Esophagus squamous epithelium (tissue), 5 donors: ENCODE measurements at places on chromosomes 16 and 17.

- DNase-seq = no peak
Measured at GRCh38 chr16:89324056-89325010, 106.8 kb downstream of the ZNF778 start.

GRCh38 chr16:77761204-77761603 is 27.2 kb upstream of the VAT1L start:
- no peak for DNase-seq

GRCh38 chr16:29784901-29785500 is 5.5 kb upstream of the KIF22 start:
- DNase-seq = no peak

DNA sequence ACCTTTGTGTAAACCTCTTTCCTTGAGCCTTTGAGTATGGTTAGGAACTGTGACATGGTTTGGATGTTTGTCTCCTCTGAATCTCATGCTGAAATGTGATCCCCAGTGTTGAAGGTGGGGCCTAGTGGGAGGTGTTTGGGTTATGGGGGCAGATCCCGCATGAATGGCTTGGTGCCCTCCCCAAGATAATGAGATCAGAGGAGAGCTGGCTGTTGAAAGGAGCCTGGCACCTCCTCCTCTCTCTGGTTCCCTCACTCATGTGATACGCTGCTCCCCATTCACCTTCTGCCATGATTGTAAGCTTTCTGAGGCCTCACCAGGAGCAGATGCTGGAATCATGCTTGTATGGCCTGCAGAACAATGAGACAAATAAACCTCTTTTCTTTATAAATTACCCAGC is 1110.2 kb downstream of the CDH11 start:
- DNase-seq = no peak

- no peak for DNase-seq
Measured at GRCh38 chr16:1494129-1494640, 1.0 kb downstream of the TELO2 start.

DNA sequence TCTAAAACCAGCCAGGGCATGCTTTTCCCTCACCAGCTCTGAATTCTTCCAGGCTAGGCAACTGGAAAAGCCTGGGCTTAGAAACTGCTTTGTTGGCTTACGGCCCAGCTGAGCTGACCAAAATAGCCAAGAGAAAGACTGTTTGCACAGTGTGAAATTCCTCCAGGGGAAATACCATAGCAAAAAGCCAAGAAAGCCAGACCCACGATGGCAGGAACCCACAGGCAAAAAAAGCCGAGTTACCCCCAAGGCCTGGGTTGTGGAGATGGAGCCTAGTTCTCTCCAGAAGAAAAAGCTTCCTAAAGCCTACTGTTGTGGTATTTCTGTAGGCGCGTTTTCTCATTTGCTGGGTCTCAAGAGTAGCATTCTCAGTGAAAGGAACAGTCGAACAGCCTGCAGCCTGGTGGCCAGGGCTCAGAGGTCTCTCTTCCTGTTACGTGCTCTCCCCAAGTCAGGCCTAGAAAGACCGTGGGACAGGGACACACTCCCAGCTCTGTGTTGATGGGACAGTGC is 9.2 kb downstream of the SP2 start:
- no peak for DNase-seq

- DNase-seq = no peak
Measured at GRCh38 chr17:77264617-77265230, 124.0 kb downstream of the SEC14L1 start.

DNA sequence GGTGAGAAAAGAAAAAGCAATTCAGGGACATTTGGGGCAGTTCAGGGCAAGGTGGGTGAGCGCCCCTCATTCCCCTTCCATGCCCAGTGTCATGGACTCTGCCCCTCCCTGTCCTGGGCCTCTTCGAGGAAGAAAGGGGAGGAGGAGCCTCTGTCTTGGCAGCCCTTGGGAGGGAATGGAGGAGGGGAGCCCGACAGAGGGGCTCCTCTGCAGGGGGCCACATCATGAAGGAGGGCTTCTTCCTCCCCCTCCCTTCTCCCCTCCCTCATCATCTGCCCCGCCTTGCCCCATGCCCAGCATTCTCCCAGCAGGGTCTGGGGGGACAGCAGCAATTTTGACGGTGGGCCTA is 33.2 kb upstream of the TAC4 start:
- no peak for DNase-seq

- no peak for DNase-seq
Measured at GRCh38 chr17:48293319-48294019, 136.5 kb downstream of the SKAP1 start.

DNA sequence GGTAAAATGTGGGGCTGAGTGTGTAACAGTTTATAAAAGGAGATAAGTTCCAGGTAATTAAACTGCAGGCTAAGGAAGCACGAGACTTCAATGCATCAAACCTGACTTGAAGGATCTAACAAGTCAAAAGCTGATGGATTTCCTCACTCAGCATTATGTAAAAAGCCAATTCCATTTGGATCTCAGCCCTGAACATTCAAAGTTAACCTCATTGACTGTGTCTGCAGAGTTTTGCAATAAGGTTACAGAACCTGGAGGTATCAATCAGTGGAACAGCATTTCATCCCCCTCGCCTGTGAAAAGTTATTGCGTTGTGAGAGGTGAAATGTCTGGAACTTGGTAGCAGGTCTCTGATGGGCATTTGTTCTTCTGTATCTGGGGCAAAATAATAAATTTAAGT is 317.8 kb downstream of the GRIN2A start:
- no peak for DNase-seq

DNA sequence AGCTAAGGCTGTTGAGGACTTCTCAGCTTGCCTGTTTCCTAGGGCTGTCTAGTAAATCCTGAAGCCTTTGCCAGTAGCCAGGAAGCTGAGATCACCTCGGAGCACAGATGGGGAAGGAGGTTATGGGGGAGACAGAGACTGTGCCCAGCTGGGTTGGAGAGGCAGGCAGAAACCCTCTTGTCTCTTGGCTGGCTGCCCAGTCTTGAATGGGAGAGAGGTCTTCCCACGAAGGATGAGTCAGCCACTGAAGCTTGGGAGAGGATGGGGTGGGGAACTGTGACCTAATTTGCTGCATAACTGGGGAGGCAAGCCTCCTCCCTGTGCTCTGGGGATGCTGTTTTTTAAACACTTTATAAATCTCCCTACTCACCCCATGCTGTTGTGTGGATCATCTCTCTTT is 69.8 kb downstream of the SHISA9 start:
- DNase-seq = no peak

GRCh38 chr16:1217526-1217925 is 7.5 kb downstream of the TPSG1 start:
- no peak for DNase-seq

- no peak for DNase-seq
Measured at GRCh38 chr17:42760652-42761581, at the start of gene RAMP2. RAMP2 (plus strand) TSS chr17:42761227; CDS start chr17:42761262, 35 bp downstream.

DNA sequence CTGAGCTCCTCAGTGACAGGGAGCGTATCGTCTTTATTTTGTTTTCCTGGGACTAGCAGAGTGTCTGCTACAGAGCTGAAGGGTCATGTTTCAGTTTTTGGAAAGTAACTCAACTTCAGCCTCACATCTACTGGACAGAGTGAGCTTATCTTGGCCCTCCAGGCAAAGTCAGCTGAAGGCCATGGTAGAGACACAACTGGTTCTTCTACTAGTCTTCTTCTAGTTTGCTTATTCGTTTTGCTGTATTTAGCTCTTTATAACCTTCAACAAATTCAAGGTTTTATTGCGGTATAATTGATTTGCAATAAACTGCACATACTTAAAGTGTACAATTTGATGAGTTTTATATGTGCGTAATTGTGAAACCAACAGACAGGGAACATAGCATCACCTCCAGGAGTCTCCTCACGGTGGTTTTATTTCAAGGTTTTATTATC is 6.1 kb upstream of the PRKCA start:
- no peak for DNase-seq

DNA sequence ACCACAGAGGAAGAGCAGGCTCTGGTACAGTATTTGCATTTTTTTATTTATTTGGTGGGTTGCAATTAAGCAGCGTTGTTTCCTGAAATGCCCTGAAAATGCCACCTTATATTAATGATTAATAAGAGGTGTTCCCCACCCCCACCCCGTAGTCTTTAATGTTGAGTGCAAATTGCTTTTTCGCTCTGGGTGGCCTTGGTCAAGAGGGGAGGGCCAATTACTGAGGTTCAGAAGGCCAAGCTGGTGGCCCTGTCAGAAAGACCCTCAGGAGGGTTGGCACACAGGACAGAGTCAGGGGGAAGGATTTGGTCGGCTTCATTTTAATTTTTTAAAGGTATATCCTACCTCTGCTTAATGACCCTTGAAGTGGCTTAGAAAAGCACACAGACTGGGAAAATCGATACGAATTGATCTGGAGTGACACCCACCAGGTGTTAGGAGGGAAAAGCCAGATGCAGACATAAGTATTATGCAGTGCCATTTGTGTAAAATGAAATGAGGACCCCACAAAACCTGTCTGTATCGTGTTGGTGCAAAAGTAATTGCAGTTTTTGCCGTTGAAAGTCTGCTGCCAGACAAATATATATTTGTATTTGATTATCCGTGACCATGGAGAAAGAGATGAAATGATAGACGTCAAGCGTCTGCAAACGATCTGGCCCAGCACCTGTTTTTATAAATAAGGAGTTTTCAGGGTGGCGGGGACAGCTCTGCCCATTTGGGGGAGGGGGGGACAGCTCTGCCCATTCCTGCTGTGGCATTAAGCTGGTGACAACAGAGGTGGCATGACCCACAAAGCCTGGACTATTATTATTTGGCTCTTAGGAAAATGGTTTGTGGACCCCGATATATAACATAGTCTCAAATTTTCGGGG is 143.8 kb upstream of the PLCG2 start:
- no peak for DNase-seq

DNA sequence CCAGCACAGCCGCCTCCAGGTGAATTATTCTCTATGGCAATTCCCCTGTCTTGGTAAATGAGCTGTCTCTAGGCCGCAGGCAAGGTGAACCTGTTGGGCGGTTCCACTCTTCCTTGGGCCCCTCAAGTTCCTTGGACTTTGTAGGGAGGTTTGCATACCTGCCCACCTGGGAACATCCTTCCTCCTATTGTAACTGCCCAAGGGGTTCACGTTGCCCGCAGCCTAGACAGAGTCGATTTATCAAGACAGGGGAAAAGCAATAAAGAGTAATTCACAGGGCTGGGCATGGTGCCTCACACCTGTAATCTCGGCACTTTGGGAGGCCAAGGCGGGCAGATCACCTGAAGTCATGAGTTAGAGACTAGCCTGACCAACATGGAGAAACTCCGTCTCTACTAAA is 122.5 kb downstream of the KCNJ18 start:
- DNase-seq = no peak

GRCh38 chr16:15440852-15441251 is 6.5 kb downstream of the BMERB1 start:
- no peak for DNase-seq

DNA sequence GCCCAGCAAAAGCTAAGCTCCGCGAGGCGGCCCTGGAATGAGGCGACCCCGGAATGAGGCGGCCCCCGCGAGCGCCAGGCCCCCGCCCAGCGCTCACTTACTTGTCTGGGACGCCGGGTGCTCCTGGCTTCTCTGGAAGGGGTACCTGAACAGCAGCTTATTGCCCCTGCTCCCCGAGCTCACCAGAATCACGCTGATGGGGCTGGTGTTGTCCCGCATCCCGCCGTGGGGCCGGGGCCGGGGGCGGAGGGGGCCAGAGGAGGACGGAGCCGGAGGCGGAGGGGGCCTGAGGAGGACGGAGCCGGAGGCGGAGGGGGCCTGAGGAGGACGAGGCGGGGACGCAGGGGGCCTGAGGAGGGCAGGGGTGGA is 440 bp downstream of the NPRL3 start:
- no peak for DNase-seq

DNA sequence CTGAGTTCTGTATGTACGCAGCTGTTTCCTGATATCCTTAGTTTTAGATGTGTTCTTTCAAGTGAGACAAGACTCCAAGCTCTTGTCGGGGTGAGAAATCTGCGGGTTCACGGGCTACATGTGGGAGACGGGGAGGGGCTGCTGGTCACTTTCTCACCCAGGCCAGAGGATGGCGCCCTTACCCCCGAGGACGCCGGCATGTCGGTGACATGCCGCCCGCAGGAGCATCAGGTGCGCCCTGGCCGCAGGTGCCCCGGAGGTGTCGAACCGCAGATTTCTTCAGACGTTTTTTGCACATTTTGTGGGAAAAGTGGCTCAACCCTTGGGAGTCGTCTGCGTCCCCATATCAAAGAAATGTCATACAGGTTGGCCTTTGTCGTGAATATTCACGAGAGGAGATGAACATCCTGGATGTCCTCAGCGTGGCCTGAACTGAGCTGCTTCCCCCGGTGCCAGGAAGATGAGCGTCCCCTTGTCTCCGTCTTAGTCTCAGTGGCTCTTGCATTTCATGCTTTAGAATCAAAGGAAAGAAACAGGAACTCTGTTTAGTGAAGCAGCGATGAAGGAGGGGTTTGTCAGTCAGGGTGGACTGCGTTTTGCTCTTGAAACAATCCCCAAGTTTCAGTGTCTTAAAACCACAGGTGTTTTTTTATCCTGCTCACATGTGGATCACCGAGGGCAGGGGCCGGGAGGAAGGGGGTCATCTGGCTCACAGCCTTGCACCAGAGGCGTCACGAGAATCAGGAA is 75.4 kb upstream of the ZNF750 start:
- DNase-seq = no peak

- DNase-seq = no peak
Measured at GRCh38 chr16:22648941-22649340, 138.2 kb downstream of the NPIPB5 start.

- DNase-seq = no peak
Measured at GRCh38 chr17:17182598-17183136, 23.5 kb downstream of the PLD6 start.

GRCh38 chr16:84973776-84974523 is 37.4 kb downstream of the ZDHHC7 start:
- DNase-seq = no peak

DNA sequence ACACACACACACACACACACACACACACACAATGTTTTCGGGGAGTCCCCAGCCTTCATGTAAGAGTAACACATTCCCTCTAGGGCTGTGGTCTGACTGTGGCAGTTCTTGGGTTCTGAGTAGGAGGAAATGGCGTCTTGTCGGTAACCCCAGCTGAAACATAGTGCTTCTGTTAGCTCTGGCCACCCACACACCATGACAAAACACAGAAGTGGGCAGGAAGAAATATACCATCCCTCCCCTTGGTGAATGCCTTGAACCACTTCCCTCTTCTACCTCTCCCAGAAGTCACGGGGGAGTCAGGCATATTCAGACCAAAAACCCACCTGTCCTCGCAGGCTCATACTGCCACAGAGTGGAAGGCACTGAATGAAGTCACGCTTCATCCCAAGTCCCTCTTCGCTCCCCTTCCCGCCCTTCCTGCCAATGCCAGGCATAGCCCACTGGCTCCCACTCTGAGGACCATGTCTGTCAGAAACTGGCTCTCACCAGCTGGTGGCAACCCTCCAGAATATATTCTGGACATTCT is 11.5 kb downstream of the SLC35B1 start:
- no peak for DNase-seq

DNA sequence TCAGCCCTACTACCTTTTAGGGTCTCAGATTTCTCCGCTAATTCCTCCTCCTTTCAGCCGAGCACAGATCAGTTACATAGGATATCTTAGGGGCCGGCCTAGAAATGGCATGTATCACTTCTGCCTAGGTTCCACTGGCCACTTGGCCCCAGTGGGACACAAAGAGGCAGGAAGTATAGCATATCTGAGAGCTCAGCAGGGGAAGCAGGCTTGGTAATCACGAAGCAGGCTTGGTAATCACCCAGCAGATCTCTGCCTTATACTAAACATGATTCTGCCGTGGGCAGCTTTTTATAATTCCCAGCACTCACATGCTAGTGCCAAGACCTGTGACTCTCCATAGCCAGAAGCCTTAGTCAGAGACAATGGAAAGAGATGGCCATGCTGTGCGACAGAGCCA is 59.6 kb upstream of the CACNG5 start:
- no peak for DNase-seq
